ENCODE measurements at places on chromosomes 12 and 14.

DNA sequence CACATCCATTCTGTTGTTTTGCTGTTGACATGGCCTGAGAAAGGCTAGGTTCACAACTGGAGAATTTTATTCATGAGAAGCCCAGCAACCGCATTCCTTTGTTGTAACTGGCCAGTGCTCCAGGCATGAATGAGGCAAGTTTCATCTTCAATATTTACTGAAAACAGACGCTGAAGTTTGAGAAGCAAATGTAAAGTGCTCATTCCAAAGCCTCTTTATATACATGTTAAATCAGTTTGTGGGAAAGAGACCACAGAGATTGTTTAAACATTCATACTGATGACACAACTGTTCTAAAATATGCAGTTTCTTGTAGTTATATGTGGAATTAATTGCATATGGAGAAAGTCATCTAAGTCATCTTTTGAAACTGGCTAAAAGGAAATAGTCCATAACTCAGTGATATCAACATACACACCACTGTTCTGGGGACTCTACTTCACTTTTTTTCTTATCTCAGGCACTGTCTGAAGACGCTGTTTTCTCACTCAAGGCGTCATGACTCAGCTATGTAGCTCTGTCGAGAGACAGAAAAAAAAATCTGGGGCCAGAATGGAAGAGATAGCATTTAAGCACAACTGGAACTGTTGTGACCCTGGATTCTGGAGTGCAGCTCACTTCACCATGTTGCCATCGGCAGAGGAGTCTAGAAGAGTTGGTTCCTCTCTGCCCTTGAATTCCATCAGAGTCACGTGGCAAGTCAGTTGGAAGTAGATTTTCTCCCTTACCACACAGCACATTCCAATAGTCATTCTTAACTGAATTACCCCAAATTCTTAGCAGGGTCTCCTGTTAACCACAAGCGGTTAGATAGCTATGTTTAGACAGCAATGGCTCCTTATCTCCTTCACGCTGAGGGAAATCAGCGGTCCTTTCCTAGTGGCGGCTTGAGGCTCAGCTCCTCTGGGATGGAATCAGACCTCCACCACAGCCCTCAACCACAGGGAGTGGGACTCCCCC lies 258.4 kb upstream of the HMGA2 start:
- H3K27ac ChIP-seq = no peak overlapping the region
- no peaks in the 10 kb centered on the region for H3K36me3 ChIP-seq
- no peak overlapping the region for H3K4me3 ChIP-seq
- peaks cover 22% of the 10 kb centered on the region for H3K27me3 ChIP-seq

DNA sequence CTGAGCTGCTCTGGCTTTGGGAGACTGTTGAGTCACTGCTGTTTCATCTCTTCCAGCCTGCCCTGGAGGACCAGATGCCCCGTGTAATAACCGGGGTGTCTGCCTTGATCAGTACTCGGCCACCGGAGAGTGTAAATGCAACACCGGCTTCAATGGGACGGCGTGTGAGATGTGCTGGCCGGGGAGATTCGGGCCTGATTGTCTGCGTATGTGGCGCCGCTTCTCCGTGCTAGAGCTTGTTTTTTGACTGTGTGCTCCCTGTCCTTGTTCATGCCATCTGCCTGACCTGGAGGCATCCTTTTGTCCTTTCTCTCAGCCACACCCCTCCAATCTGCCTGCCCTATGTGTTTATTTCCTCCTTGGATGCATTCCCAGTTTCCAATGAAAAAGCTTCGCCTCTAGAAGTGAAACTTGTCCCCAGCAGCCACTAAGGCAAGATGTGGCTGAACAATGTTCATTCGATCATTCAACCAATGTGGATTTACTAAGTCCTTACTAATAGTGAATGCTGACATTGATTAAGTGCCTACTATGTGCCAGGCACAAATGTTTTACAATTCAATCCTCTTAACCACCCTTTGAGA lies 98.6 kb downstream of the NT5DC3 start:
- H3K36me3 ChIP-seq = no peaks in the 10 kb centered on the region
- DNase-seq = no peak
- H3K27ac ChIP-seq = no peak overlapping the region
- no peak overlapping the region for H3K4me3 ChIP-seq
- peaks cover 6% of the 10 kb centered on the region for H3K4me1 ChIP-seq
- H3K27me3 ChIP-seq = no peaks in the 10 kb centered on the region

DNA sequence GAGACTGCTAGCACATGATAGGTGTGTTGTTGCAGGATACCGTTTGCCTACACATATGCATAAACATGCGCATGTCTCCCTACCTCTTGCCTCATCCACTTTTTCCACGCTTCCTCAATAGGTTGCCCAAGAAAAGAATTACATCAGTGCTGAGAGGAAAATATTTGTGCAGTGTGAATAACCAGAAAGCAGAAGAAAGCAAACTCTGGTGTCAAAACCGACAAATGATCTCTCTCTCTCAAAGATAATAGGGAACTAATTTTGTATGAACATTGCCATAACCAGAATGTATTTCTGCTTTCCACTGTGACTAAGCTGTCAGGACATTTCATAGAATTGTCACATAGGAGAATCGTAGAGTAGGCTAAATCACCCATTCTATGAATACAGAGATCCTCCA lies 1.3 kb downstream of the CLEC7A start:
- H3K4me1 ChIP-seq = no peaks in the 10 kb centered on the region
- peaks cover 6% of the 10 kb centered on the region for H3K27me3 ChIP-seq
- no peak overlapping the region for H3K27ac ChIP-seq
- H3K4me3 ChIP-seq = no peak overlapping the region
- H3K36me3 ChIP-seq = no peaks in the 10 kb centered on the region
- no peak for DNase-seq

GRCh38 chr12:69225251-69225910 lies 14.0 kb upstream of the CPSF6 start:
- H3K4me1 ChIP-seq = no peaks in the 10 kb centered on the region
- H3K27me3 ChIP-seq = peaks cover 3% of the 10 kb centered on the region
- no peak overlapping the region for H3K4me3 ChIP-seq
- H3K36me3 ChIP-seq = no peaks in the 10 kb centered on the region
- DNase-seq = no peak

DNA sequence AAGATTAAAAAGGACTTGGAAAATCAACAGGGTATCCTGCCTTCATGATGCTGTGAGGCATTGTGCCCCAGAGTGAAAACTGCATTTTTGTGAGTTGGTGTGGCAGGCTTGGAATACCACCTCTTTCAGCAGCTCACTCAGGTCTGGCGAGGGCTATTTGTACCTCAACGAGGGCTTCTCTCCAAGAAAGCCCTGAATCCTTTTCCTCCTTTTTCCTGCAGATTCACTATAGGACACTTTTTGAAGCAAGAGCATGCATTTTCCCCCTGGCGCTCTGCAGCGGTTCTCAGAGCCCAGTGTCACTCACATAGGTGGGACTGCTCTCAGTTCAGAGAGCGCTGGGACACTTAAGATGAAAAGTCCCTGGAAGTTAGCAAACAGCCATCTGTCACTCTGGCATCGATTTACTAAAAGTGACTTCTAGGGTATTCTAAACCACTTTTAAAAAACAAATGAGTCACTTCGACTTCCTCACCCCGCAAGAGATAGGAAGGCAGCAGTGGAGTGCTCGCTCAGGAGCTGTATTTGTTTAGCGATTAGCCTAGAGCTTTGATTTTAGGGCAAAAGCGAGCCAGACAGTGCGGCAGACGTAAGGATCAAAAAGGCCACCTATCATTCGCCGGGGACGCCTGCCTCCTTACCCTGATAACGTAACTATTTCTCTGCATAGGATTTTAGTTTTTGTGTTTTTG lies 782 bp upstream of the LGR5 start:
- no peak overlapping the region for H3K27ac ChIP-seq
- peaks cover 23% of the 10 kb centered on the region for H3K36me3 ChIP-seq
- DNase-seq = no peak
- H3K4me1 ChIP-seq = peaks cover 32% of the 10 kb centered on the region

DNA sequence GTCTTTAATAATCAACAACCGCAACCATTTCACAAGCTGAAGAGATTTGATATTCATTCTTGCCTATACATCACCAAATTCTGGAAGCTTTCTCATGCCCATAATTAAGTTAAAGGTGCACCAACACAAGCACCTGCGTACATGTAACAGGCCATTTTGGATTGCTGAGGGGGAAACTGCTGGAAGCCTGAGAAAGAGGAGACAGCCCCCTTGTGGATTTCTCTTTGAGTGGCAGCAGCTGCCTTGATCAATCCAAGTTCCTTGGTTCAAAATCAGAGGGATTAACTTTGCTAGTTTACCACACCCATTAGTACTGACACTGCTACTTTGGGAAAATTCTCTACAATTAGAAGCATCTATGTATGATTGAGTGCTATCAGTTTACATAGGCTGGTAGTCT lies 321.1 kb downstream of the NOVA1 start:
- H3K36me3 ChIP-seq = no peaks in the 10 kb centered on the region
- H3K27ac ChIP-seq = no peak overlapping the region
- DNase-seq = peak; percentile 27
- peaks cover 3% of the 10 kb centered on the region for H3K27me3 ChIP-seq
- no peaks in the 10 kb centered on the region for H3K4me1 ChIP-seq

- no peak for DNase-seq
- H3K27ac ChIP-seq = no peak overlapping the region
- H3K4me1 ChIP-seq = peaks cover 13% of the 10 kb centered on the region
- H3K27me3 ChIP-seq = peaks cover 4% of the 10 kb centered on the region
These were observed 8.2 kb upstream of the BATF start for GRCh38 chr14:75513911-75514672.

GRCh38 chr14:95452176-95452892 lies 64.1 kb downstream of the SYNE3 start:
- no peak for DNase-seq
- no peak overlapping the region for H3K4me3 ChIP-seq
- peaks cover 19% of the 10 kb centered on the region for H3K4me1 ChIP-seq

GRCh38 chr12:5806371-5807089 lies 138.5 kb downstream of the ANO2 start:
- no peak overlapping the region for H3K27ac ChIP-seq
- peaks cover 34% of the 10 kb centered on the region for H3K27me3 ChIP-seq
- H3K36me3 ChIP-seq = no peaks in the 10 kb centered on the region

- H3K36me3 ChIP-seq = no peaks in the 10 kb centered on the region
- no peak for DNase-seq
- no peak overlapping the region for H3K27ac ChIP-seq
- H3K4me3 ChIP-seq = no peak overlapping the region
These were observed 259.6 kb upstream of the ATP2B1 start for GRCh38 chr12:89968151-89968700.

DNA sequence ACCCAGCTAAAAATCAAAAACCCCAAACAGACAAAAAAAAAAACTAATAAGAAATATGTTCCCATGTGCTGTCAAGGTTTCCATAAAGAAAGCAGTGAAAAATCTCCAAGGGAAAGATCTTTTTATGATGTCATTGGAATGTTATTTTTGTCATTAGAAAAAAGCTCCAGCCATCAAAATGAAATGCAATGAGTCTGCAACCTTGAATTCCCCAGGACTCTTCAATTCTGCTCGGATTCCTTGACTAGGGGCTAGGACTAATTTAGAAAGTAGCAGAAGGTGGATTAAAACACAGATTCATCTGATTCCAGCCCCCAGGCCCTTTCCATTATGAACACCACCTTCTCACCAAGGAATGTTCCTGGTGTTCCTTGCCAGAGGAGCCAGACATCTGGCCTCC lies 6.0 kb upstream of the PCNX1 start:
- H3K4me3 ChIP-seq = no peak overlapping the region
- peaks cover 3% of the 10 kb centered on the region for H3K27me3 ChIP-seq
- H3K27ac ChIP-seq = no peak overlapping the region
- H3K36me3 ChIP-seq = no peaks in the 10 kb centered on the region
- no peak for DNase-seq

DNA sequence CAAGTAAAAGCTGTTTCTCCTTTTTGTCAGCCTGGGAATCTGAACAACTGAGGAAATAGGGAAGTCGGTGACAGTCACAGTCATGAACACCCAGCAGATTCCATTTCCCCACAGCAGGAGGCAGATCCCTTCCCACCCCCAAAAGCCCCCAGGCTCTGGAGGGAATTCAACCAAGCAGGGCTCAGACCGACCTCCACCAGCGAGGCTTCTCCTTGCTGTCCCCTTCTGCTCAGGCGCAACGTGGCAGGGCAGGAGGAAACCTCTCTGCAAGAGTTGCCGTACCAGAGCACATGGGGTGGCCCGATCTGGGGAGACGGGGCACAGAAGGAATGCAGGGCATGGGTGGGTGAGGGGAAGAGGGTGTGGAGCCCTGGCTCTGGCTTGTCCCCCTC lies 319 bp downstream of the GALNT6 start:
- peaks cover 36% of the 10 kb centered on the region for H3K4me1 ChIP-seq
- H3K27ac ChIP-seq = no peak overlapping the region
- H3K36me3 ChIP-seq = no peaks in the 10 kb centered on the region
- DNase-seq = peak; percentile 32
- H3K4me3 ChIP-seq = peak overlapping the region; percentile 90
- peaks cover 71% of the 10 kb centered on the region for H3K27me3 ChIP-seq

- no peak overlapping the region for H3K4me3 ChIP-seq
- peaks cover 45% of the 10 kb centered on the region for H3K4me1 ChIP-seq
- H3K27ac ChIP-seq = no peak overlapping the region
- H3K36me3 ChIP-seq = no peaks in the 10 kb centered on the region
- no peak for DNase-seq
- peaks cover 8% of the 10 kb centered on the region for H3K27me3 ChIP-seq
These were observed 69.8 kb upstream of the IFNG-AS1 start for GRCh38 chr12:67919406-67919805.

DNA sequence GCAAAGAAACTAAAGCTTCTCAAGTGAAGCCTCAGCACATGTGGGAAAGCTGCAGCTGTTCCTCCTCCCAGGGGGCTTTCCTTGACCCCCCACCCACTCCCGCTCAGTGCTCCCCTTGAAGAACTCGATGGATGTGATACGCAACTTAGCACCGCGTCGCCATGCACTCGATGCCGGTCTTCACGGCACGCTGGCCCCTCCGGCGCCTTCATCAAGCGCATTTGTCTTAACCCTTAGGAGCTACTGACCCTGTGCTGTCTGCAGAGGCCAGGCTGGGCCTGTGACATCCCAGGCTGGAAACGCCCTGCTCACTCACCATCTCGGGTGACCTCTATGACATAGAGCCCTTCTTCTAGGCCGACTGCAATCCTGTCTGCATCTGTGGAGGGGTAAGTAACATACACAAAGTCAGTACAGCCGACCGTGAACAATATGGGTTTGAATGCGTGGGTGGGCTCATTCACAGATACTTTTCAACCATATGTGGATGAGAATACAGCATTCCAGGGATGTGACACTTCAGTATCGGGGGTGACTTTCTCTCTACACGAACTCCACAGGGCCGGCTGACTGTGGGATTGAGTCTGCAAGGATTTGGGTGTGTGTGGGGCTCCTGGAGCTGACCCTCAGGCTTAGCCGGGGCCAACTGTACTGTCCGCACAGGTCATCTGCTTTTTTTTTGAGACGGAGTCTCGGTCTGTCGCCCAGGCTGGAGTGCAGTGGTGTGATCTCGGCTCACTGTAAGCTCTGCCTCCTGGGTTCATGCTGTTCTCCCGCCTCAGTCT lies 23.1 kb downstream of the AMN start:
- no peak for DNase-seq
- H3K36me3 ChIP-seq = peaks cover 58% of the 10 kb centered on the region
- no peak overlapping the region for H3K4me3 ChIP-seq
- H3K27ac ChIP-seq = peak overlapping the region; percentile 86
- H3K4me1 ChIP-seq = no peaks in the 10 kb centered on the region

- no peak for DNase-seq
- H3K27me3 ChIP-seq = peaks cover 6% of the 10 kb centered on the region
- H3K36me3 ChIP-seq = no peaks in the 10 kb centered on the region
- H3K4me1 ChIP-seq = peaks cover 3% of the 10 kb centered on the region
- no peak overlapping the region for H3K27ac ChIP-seq
- no peak overlapping the region for H3K4me3 ChIP-seq
These were observed 1145.2 kb downstream of the AACS start for GRCh38 chr12:126210448-126210847.

- peaks cover 5% of the 10 kb centered on the region for H3K27me3 ChIP-seq
- no peak overlapping the region for H3K27ac ChIP-seq
- H3K4me1 ChIP-seq = peaks cover 21% of the 10 kb centered on the region
- no peak for DNase-seq
- no peaks in the 10 kb centered on the region for H3K36me3 ChIP-seq
- no peak overlapping the region for H3K4me3 ChIP-seq
These were observed 153.1 kb downstream of the BCAT1 start for GRCh38 chr12:24795699-24796347.

Measured in nephron progenitor cell (in vitro differentiated cells).